Fibroblast of the aortic adventitia (primary cell): ENCODE measurements at places on chromosomes 12 and 14.

GRCh38 chr14:24481622-24482324, 26.3 kb downstream of the CMA1 start:
- DNase-seq = peak; percentile 11

DNA sequence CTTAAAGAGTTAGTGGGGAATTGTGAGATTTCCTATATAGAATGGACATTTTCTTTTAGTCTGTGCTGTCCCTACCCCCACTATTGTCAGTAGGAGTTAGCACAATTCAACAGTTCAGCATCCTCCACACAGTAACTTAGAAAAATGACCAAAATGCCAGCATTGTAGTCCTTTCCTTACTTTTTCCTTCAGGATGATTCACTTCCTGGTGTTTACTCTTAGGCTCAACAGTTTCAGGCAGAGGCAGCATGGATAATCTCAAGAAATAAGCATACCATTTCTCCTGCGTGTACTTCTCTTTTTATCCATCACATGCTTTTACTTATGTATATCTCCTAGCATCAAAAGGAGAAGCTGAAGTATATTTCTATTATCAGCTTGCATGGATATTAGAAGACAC, 683.4 kb downstream of the SLC16A7 start:
- peak; percentile 58 for DNase-seq

DNA sequence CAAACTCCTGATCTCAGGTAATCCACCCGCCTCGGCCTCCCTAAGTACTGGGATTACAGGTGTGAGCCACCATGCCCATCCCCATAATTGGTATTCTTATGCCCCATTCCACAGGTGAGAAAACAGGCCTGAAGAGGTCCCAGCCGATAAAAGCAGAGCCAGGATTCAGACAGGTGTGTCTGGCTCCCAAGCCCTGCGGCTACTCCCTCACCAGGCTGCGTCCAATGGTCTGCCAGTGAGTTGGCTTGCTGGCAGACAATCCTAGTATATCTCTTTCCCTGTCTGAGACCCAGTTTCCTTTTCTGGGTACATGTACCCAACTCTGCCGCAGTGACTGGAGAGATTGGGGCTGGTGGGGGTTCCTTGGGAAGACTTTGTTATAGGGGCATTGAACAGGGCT, 1.9 kb upstream of the TSPAN9 start:
- DNase-seq = no peak

DNA sequence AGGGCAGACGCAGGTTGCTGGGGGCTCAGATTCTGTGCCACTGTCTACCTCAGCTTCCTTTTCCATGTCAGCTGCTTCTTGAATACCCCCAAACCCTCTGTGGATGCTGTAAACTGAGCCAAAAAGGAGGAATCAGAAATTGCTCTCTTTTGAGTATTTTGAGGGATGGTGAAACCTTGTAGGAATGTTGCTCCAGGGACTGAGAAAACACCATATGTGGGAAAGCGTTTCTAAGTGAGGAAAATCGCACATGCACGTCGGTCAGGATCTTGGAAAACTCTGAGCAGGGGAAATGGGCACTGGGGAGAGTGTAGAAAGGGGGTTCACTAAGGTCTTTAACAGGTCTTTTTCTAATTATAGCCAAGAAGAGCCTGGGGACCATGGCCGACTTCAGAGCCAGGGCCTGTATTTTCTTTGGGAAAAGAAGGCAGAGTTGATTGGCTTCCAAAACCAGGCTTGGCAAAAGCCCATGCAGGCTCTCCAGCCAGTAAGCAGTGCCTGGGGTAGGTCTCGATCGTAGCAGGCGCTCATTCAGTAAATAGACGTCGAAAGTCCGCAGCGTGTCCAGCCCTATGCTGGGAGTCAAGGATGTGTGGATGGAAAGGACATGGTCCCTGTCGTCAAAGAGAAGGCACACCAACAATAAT, 58.0 kb downstream of the NTF3 start:
- no peak for DNase-seq

DNA sequence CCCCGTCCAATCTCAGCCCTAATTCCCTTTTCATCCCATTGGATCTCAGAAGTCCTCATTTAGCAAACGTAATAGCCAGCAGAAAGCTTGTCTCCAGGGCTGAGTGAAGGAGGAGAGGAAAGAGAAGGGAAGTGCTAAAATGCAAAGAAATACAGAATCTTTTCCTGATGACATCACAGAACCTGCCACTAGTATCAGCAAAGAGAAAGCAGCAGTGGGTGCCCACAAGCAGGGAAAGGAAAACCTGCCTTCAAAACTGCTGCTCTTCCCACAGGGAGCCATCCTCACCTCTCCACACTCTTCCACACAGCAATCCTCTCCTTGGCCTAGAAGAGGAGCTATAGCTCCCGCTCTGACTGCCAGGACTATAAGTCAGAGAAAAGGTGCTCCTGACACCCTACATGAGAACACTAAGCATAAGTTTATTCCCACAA, 11.3 kb downstream of the MED13L start:
- DNase-seq = no peak

- peak; percentile 31 for DNase-seq
These were observed 78.3 kb downstream of the GSC start for GRCh38 chr14:94691660-94692034.
